ENCODE measurements at places on chromosomes 12 and 14. TPM values are rescaled to one million over a fixed set of nuclear protein-coding genes. Genes with fewer than 3 reads are reported as not detected.

DNA sequence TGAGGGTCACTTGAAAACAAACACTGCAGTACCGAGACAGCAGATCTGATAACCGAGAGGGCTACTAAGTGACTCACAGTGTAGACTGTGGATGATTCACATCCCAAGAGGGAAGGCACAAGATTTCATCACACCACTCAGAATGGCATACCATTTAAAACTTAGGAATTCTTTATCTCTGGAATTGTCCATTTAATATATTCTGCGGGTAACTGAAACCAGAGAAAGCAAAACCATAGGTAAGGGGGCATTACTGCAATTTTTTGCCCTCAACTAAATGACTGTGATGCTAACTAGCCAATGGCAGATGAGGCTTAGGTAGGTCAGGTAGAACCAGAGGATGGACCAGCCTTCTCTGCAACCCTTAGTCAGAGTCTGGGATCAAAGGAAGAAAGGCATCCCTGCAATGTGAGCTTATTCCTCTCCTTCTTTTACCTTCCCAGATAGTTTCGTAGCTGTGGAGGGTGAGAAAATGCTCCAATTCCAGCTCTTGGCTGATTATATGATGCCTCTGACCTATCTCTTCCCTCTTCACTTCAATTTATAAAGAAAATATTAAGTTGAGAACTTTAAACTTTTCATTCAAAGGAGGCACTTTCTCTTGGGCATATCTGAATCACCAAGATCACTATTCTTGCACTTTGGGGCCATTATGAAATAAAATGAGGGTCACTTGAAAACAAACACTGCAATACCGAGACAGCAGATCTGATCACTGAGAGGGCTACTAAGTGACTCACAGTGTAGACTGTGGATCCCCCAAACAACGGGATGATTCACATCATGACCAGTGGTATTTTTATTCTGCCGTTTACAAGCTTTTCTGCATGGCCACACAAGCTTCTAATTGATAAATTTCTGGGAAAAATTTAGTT lies 6.8 kb downstream of the ART4 start:
- DNase-seq, result no peak

The GPR162 gene
- 6.4 TPM for total RNA-seq

DNA sequence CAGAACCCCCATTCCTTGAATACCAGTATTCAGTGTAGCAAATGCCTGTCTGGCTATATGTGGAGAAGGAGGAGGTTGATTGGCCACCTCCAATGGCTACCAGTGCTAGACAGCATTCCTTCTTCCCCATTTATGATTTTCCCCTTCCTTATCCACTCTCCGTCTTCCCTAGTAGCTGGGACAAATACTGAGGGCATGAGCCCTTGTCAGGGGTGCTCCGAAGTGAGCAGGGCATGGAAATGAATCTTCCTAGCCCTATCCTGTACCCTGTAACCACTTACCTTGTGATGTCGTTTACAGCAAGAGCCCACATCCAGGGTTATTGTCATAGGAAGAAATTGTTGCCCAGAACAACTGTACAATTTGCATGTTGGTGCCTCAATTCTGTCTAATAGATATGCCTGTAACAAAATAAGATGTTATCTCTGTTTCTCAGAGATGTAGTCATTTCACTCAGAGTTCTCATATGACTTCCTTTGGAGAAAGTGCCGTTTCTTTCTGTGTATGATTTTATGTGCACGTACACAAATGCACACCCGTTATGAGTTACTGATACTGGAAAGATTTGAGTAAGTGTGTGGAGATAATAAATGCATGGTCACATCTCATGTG lies 423.7 kb downstream of the EGLN3 start:
- DNase-seq, result no peak

The CFAP251 gene
- 3.0 TPM for total RNA-seq

The NID2 gene
- total RNA-seq, result 102 TPM

GRCh38 chr12:74620921-74621320 lies 83.3 kb downstream of the ATXN7L3B start:
- no peak for DNase-seq

GRCh38 chr14:33993246-33993645 lies 42.4 kb upstream of the EGLN3 start:
- DNase-seq, result no peak

The STON2 gene
- total RNA-seq, result 53.5 TPM

DNA sequence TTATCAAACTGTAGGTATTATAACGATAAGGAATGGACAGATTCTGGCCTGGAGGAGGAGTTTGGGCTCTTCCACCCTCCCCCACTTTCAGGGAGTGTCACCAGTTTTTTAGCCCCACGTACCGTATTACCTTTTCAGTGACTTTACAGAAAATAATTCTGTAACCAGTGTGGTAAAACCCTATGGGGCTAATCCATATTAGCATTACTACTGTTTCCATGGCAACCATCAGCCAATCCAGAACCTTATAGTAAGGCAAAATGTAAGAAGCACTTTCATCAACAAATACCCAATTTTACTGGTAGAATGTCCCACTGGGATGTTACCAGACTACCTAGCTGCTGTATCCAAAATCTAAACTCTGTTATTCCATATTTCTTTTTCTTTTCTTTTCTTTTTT lies 50.7 kb downstream of the BICDL1 start:
- DNase-seq, result no peak

DNA sequence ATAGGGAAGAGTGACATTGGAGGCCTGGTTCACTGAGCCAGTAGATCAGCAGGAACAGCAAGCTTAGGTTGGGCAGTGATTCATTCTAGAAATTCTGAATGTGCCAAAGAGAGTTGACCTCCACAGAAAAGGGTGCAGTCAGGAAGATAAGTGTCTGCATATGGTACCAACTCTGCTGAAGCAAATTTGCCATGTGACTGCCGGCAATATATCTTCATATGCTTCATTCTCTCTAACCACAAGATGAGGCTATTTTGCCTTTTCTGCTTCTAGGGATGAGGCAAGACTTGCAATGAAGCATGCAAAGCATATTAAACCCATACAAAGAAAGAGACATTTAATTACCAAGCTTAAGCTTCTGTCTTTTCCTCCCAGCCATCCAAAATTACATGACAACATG lies 13.6 kb downstream of the CCDC198 start:
- no peak for DNase-seq

Measured in urinary bladder (tissue), 4 donors.